CD4-positive, alpha-beta T cell treated with Interleukin-6 at 100 ng/mL for 8 hours (primary cell): ENCODE measurements at places on chromosomes 13 and 19.

DNA sequence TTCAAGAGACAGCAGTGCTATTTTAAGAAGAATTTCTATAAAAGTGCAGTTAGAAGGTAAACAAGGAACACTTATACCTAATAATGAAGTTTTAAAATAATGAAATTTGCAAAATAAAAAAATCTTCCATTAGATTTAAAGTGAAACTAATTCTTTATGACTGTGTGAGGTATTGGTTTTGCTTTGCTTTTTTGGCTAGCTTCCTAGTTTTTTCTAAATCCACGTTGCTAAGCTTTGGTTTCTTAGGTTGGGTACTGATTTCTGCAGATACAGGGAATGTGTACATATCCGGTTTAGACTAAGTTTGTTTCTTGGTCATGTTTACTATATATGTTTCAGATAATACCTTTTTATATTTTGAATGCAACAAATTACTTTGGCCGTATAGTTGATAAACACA, 59.8 kb downstream of the SLC7A9 start:
- DNase-seq, result no peak

DNA sequence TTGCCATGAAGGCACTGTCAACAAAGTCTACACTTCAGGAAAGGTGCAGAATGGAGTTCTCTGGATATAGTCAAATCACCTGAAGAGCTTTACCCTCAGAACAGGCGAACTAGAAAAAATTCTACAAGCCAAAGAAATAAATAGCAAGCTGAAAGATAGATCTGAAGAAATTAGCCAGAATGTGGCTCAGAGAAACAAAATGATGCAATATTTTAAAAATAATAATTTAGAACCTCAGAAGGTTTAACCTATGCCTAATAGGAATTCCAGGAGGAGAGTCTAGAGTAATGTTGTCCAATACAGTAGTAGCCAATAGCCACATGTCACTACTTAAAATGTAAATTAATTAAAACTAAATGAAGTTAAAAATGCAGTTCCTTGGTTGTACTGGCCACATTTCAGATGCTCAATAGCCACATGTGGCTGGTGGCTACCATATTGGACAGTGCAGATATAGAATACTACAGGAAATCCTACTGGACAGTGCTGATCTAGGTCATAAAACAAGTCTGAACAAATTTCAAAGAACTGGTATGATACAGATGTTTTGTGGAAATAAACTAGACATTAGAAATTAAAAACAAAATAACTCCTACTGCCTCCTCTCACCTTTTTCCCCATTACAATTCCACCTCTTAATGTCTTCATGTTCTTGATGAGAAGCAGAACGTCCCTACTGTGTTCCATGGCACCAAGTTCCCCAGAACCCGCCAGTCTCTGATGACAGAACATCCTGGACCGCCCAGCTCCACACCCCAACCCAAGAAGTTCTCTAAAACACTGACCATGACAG, 679 bp upstream of the CDADC1 start:
- DNase-seq, result no peak

- DNase-seq, result no peak
Observed at GRCh38 chr13:100645382-100645781, 29.2 kb downstream of the TMTC4 start.

DNA sequence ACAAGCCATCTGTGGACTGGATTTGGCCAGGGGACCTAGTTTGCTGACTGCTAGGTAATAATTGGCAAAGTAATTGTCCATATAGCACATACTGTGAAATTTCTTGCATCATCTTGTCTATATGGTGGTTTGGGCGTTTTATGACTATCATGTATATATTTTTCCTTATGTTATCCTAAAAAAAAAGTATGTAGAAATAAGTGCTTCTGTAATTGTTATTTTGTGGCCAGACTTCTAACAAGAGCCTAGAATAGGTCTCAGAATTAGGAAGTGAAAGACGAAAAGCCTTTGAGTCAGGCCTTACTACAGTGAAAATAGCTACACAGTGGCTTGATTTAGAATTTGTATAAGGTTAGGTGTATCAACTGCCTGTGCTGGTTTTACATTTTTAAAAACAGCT, 4.2 kb downstream of the FNDC3A start:
- no peak for DNase-seq

DNA sequence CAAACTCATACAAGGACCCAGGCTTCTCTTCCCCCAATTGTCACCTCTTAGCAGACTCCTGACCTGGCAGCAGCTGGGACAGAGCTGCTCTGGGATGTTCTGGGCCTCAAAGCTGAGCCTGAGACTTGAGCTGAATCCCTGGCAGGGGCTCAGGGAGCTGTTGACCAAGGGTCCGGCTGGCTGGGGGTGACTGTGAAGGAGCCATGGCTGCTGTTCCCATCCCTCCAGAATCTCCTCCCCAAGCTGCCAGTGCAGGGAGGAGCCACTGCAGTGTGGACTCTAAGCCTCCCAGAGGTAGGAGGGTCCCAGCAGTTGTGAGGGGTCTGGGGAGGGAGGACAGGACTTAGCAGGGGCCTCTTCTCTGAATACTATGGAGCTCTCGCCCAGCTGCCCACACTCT, 2.2 kb downstream of the SIGLEC6 start:
- no peak for DNase-seq

DNA sequence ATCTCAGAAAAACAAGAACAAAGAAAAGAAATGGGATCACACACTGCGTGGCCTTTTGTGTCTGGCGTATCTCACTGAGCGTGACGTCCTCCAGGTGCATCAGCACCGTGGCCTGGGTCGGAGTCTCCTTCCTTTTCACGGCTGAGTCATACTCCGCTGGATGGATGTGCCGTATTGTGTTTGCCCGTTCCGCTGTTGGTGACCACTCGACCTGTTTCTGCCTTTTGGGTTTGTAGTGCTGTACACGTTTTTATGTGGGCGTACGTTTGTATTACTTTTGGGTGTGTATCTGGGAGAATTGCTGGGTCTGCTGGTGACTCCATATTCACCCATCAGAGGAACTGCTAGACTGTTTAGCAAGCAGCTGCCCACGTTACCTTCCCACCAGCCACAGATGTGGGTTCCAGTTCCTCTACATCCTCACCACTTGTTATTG, 11.4 kb downstream of the ARID3A start:
- DNase-seq, result peak; percentile 64

DNA sequence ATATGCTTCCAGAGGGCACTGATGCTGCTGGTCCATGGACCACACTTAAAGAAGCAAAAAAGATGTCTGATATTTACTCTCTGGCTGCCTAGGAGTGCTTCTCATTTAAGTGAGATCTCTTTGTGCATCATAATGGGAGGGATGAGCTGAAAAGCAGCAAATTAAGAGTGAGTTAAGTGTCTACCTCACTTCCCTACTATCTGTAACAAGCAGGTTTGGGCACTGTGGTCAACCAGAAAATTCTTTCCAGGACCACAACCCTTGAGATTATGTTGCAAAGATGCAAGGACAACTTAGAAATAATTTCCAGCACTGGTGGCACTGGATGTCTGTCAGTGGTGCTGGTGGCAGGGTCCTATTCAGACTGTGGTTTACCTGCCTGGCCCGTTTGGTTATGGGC, 52.1 kb upstream of the USPL1 start:
- no peak for DNase-seq

- DNase-seq, result no peak
Observed at GRCh38 chr19:39352381-39353255, 10.4 kb downstream of the SAMD4B start.

DNA sequence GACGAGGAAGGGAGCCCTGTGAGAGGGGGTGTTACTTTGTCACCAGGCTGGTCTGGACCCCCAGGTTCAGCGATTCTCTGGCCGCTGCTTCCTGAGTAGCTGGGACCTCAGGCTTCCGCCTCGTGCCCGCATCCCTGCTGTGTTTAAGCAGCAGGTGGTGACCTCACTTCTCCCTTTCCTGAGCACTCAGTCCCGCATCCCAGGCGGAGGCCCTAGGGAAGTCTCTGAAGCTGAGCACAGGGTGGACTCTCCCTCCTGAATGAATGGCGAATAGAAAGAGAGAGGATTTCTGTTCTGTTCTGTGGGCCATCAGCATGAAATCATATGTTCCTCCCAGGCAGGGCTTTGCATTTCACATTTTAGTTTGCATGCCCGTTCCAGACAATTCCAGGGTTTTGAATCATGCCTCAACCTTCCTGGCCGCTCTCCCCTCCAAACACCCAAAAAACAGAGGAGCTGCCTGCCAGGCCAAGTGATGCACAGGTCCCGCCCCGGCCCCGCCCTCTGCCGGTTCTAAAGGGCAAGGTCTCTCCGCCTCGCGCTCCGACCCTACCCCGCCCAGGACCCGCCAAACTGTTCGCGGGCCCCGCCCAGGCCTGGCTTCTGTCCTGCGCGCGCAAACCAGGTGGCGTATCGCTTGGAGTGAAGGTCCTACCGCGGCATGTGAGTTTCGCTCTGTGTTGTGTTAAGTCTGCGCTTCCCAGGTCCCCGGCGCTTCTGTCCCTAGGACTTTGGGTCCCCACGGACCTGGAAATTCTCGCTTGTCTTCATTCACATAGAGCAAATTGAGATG, 35.1 kb upstream of the ZNF808 start:
- DNase-seq, result no peak

- DNase-seq, result no peak
Observed at GRCh38 chr13:31242916-31243315, 43.1 kb downstream of the B3GLCT start.

- DNase-seq, result no peak
Observed at GRCh38 chr19:37991841-37992248, 84.8 kb downstream of the SIPA1L3 start.

DNA sequence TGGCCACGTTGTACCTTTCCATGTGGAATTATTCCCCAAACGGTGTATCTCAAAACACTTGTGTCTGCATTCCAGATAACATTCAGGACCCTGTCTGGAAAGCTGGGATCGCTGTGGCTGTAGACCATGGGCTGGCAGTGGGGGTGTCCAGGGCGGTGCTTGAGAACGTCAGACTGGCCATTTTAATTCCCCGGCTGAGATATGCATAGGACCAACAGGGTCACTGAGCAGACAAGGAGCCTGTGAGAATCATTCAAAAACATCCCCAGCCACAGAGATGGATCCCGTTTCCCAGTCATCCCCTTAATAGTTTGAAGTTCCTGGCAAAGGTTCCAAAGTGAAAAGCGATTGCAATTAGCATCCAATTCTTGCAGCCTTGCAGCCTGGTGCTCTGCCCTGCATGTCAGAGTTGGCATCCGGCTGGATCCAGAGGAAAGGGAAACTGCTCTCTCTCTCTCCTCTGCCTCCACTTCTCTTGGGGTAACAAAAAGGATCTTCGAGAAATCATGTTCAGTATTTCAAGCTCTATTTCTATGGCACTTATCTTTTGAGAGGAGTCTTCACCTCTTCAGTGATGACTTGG, 41.6 kb downstream of the IFT88 start:
- DNase-seq, result no peak

DNA sequence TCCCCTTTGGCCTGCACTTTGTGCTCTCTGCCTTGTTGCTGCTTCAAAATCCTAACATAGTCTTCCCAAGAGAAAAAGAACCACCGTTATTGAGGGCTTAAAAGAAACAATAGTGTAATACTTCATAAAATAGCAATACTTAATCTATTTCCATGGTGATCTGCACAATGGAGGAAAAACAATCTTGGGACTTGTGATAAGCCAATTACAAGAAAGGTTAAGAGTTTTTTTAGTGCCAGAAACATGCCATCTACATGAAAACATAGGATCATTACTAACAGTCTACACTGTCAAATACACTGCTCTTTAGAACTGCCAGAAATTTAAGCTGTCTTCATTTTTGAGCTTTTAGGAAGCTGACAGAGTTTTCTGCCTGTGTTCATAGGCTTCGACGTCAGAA, 54.1 kb upstream of the MAB21L1 start:
- no peak for DNase-seq

DNA sequence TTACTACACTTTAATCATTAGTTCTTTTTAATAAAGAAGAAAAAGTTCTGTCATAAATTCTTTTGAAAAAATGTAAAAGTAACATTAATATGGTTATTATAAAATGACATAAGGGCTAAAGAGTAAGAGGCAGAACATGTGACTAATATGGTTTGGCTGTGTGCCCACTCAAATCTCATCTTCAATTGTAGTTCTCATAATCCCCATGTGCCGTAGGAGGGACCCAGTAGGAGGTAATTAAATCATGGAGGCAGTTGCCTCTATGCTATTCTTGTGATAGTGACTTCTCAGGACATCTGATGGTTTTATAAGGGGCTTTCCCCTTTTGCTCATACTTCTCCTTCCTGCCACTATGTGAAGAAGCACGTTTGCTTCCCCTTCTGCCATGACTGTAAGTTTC, 104.5 kb downstream of the UGGT2 start:
- DNase-seq, result no peak

DNA sequence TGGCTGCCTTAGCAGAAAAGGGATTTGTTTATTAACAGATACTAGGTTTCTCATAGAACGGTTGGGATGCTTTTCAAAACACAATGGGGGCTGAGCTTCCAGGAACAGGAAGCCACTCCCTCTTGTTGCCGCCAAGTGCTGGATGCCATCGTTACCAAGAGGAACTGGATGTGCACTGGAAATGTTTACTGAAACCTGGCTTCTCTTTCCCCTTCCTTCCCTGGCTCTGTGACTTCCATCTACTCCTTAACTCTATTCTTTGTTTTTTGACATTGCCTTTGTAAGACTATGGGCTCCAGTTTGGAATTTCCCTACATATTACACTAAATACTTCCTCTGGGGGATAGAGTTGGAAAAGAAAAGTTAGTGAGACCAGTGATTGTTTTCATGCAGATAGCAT, 11.7 kb upstream of the KL start:
- no peak for DNase-seq

- DNase-seq, result no peak
Observed at GRCh38 chr19:58385891-58386575, 1.0 kb upstream of the RPS5 start.

GRCh38 chr13:80906860-80907259, 565.9 kb upstream of the SPRY2 start:
- no peak for DNase-seq

DNA sequence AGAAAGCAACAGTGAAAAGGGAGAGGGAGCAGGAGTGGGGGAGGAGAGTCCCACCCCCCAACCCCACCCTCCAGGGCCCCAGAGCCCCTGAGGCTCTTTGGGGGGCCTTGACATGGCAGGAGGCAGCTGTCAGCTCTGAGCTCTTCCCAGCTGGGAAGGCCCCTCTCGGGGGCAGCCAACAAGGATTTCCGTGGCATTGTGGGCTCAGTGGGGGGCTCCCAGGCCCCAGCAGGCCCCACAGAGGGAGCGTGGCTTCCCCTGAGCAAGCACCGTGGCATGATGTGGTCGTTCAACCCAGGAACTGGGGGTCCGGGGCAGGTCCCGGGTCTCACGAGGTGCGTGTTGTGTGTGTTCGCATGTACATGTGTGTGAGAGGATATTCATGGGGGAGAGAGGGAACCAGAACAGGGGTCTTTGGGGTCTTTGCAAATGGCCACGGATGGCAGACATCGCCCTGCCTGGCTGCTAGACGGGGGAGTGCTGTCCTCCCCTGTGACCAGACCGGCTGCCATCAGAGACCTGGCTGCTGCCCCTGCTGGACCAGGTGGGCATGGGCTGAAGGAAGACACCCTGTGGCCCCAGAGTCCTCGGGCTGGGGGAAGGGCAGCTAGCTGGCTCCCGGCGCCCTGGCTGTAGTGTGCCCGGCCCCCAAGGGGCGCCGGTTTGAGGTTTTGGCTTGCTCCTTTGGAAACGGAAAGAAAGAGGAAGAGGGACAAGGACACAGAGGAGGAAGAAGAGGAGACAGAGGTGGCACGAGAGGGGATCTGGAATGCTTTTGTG, 3.7 kb upstream of the AKAP8L start:
- DNase-seq, result no peak

- DNase-seq, result no peak
Observed at GRCh38 chr13:85313761-85314503, 485.3 kb downstream of the SLITRK6 start.

GRCh38 chr13:69660155-69660554, 447.5 kb upstream of the ATXN8OS start:
- DNase-seq, result no peak
